ENCODE measurements at places on chromosomes 12 and 14.

GRCh38 chr14:61582815-61583214, 112.5 kb upstream of the HIF1A start:
- DNase-seq: peak; percentile 80

DNA sequence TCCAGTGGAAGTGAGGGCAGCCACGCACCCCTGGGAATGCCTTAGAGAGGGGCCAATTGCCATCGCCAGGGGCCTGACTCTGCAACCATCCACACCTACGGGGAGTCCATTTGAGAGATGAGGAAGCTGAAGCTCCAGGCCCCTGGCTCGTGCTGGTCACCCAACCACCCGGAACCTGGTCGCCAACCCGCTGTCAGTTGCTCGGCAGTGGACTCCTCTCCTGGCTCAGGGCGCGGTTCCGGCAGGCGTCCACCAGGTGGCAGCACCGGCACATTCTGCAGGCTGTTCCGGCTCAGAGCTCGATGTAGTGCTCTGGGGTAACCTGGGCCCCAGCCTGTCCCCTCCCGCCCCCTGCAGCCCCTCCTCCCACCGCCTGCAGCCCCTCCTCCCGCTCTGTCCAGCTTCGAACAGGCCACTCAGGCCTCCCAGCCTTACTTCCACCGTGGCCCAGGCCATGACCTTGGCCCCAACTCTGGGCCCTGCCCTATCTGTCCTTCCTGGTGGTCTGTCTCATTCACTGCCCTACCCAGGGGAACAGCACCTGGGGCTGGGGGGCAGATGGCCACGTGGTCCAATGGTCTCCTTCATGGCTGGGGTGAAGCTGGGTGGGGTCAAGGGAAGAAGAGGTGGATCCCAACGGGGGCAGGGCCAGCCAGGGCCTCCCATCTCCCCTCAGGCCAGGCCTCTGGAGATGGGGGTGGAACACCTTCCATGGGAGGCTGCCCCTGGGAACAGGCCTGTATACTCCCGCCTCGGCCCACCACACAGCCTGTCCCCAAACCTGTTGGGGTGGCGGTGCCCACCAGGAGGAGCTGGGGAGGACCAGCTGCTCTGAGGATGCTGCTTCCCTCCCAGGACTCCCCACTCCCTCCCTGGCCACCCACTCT, 15.7 kb downstream of the SIVA1 start:
- DNase-seq: peak; percentile 90

GRCh38 chr12:109920261-109920780, 20.2 kb downstream of the TCHP start:
- peak; percentile 69 for DNase-seq

DNA sequence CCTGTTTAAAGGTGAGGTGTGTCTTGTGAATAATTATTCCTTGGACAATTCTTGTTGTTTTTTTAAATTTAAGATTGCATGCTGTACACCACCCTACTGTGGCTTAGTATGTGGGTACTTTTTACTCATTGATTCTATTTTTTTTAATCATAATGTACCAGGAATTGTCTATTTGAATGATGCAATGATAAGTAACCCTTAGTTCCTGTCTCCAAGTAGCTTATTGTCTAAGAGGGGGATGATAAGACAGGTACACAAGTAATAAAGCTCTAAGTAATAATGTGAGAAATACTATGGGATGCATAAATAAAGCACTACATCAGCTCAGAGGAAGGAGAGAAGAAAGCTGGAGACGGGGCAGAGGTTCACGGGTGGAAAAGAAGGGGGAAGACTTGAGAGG, 90.9 kb downstream of the MYRFL start:
- no peak for DNase-seq

GRCh38 chr14:81784084-81784483, 250.4 kb upstream of the SEL1L start:
- no peak for DNase-seq

DNA sequence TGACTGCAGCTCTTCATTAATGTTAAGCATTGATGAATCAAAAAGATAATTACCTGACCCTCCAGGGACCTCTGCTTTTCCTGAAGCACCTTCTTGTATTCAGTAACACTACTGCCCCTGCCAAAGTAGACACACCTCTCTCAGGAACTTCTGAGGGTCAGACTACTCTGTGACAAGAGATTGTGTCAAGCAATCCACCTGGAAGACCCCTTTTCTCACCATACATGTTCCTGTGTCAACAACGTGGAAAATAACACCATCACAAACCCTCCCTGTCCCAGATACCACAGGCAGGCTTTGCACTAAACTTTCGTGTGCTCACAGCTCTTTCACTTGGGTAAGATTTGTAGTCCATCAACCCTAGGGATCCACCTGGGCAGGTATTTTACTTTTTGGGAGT, 13.2 kb downstream of the KRT76 start:
- no peak for DNase-seq

GRCh38 chr14:99525699-99526080, 44.5 kb downstream of the CCNK start:
- DNase-seq: no peak

DNA sequence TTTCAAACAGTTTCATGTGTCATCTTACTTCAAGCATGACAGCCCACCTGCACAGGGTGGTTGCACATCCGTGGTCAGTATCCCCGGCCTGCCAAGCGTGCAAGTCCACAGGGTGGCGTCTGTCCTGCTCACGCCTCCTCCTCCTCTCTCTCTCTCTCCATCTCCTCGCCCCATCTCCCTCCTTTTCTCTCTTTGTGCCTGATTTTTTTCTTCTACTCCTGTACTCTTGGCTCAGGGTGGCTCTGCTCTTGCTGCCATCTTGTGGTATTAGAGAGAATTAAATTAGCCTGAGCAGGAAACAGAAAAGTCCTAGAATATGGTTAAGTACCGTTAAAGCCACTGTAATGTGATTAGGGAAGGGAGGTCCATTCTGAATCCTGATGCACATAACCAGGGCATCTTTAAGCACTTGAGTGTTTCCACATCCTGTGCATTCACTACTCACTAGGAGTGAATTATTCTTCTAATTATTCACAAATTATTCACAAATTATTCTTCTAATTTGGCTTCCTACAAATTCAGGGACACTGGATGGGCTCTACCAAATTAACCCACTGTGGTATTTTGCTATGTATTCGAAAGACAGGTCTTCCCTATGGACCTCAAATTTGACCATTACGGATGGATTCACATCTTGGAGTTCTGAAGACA, 25.5 kb upstream of the DTX1 start:
- DNase-seq: peak; percentile 77

GRCh38 chr12:117334855-117335587, 26.4 kb downstream of the NOS1 start:
- DNase-seq: peak; percentile 46

- peak; percentile 78 for DNase-seq
Observed at GRCh38 chr14:69137843-69138535, 14.9 kb downstream of the DCAF5 start.

GRCh38 chr12:52585946-52586345, 12.3 kb upstream of the KRT74 start:
- peak; percentile 72 for DNase-seq

DNA sequence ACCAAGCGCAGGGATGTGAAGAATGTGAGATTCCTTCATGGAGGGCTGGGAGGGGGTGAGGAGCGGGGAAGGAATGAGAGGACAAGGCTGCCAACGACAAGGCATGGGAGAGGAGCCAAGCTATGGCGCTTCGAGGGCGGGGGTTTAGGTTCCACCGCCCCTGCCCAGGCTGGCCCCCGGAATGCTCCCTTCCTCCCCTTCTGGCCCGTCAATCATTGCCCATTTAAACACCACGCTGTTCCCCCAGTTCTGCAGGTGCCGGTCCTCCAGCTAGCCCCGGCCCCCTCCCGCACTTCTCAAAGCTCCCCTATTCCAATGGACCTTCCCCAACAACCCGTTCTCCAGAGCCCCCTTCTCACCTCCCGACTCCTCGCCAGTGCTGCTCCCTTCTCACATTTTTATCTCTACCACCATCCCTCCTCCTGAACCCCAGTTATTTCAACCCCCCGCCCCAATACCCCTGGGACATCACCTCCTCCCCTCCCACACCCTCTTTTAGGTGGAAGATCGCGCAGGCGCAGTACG, 428 bp downstream of the RNF41 start:
- peak; percentile 85 for DNase-seq

DNA sequence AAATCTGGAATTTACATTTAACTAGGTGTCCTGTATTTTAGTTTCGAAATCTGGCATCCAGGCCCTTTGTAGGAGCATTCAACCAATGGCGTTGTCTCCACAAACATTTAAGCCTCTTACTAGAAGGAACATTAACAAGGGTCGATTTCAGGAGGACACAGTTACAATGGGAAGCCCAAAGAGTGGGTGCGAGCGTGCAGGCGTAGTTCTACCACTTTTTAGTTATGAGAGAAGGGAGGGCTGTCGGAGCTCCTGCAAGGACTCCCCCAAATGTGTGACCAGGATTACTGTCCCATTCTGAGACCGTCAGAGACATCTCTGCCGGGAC, 365 bp upstream of the ABHD4 start:
- DNase-seq: no peak

DNA sequence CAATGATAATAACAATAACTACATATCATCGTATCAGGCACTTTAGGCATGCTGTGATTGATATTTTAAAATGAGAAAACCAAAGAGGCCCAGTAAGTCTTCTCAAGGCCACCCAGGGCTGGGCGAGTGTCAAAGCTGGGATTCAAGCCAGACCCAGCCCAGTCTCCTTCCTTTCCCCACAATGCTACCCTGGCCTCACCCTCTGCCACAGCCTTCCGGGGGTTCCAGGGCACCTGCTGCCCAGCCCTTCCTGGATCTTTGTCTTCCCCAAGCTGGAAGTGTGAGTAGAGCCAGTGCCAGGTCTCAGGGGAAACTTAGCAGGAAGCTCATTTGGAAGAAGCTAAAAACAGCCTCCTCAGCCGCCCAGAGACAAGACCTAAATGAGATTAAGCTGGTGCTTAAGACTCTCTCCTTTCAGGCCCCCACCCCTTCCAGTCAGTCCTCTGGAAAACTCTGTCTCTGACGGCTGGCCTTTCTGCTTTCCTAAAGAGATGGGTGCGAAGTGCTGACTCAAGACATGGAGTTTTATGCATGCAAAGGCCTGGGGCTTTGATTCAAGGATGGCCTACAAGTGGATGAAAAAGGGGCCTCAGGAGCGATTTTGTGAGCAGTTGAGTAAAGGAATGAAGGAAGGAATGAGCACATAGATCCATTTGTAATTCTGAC, 184.2 kb downstream of the KCNA5 start:
- no peak for DNase-seq

DNA sequence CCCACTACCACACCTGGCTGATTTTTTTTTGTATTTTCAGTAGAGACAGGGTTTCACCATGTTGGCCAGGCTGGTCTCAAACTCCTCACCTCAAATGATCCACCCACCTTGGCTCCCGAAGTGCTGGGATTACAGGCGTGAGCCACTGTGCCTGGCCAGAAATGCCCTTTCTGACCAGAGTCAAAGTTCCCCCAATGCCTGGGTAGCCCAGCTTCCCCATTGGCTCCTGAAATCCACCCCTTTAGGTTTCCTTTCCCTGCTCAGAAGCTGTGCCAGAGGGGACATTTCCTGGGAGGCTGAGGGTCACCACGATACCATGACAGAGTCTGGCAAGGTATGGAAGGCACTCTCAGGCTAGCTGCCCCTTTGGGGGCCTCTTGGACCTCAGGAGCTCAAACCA, 3.5 kb downstream of the GSTZ1 start:
- DNase-seq: no peak

DNA sequence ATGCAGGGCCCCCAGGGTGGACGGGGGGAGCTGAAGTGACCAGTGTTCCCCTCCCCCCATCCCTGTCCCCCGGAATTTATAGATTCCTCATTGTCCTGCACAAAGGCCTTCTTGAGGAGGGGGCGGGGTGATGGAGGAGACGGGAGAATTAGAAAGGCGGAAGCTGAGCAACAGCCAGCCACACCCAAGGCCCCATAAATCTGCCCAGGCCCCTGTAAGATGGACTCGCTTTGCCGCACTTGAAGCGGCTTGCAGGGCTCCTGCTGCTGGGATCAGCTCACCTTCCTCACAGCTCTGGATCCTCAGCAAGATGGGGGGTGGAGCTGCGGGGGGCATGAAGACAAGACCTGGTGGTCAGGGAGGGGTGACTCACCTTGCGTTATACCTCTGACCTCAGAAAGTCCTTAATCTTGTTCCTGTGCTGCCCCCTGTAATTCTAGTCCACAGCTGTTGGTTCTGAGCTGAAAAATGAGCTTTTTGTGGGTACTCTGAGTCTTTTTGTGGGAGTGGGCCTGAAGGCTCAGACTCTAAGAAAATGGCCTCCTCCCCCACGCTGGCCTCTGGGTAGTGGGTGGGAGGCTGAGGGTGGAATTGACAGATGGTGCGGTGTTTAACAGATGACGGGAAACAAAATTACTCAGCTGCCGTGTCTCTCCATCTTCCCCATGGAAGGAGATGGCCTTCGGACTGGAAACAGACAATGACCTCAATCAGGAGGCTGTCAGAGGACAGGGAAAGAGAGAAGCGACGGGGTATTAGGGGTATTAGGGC, 15.8 kb upstream of the ANKRD33 start:
- DNase-seq: no peak

- no peak for DNase-seq
Observed at GRCh38 chr14:90296641-90297040, 35.1 kb downstream of the NRDE2 start.

DNA sequence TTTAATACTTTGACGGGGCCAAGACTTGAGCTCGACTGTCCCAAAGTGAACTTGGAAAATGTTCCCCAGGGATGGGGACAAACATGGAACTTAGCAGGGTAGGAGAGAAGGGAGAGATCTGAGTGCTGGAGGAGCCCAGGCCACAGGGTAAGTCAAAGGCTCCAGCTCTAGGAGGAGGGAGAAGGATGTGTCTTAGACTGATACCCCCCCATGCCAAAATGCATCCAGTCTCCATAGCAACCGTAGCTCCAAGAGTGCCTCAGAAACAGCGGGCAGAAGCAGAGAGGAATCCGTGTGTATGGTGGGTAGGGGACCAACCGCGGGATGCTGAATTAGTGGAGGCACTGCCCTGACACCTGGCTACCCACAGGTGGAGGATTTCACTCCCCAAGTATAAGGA, 845 bp upstream of the AGAP2 start:
- DNase-seq: peak; percentile 40

- DNase-seq: no peak
Observed at GRCh38 chr14:40058901-40059897, 627.0 kb upstream of the FBXO33 start.

DNA sequence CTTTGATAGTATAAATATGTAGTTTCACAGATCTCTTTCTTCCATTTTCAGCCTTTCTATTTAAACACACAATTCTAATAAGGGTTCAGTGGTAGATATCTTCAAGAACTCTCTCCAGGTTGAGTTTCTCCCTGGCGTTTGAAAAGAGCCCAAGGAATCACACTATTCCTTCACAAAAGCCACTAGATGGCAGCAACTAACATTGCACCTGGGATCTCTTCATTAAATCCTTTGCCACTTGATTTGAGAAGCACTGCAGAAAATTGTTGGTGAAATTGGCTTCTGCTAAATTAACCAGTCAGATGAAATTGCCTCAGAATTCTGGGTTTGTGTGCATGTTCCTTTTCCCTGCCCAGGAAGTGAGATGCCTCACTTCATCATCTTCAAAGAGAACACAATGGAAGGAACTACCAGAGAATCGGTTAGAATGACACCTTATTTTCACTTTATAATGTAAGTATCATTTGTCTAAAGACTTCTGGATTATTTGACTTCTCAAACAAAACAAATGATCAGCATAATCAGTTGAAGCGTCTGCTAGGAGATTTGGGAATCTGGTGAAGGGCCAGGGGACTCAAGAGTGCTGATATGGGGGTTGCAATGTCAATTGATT, 6.8 kb downstream of the CCDC198 start:
- peak; percentile 67 for DNase-seq
